BJ (cell line): ENCODE measurements at places on chromosomes 2 and 18.
A peak's percentile ranks its signal among the peaks of the same experiment; 100 is the strongest.

GRCh38 chr2:129880971-129881370 is 98.5 kb upstream of the RAB6C start:
- no peak for DNase-seq

GRCh38 chr2:30686000-30686399 is 121.2 kb downstream of the CAPN13 start:
- no peak for DNase-seq

- DNase-seq = no peak
Measured at GRCh38 chr2:7619203-7619970, 702.2 kb downstream of the RNF144A start.

- DNase-seq = no peak
Measured at GRCh38 chr18:5137261-5137660, 59.8 kb downstream of the AKAIN1 start.

GRCh38 chr2:36270758-36271157 is 84.8 kb upstream of the CRIM1 start:
- no peak for DNase-seq

DNA sequence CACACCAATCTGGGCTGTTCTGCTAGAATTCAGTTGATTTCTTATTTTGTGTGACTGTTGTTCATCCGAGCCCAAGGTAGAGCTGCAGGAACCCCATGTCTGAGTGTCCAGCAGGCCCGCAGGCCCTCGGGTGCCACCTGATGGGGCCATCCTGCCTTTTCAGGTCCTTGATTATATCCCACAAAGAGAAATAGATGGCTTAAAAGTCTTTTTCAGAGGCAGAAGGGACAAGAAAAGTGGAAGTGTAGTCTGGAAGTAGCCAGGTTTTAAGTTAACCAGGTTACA is 52.2 kb downstream of the AGAP1 start:
- DNase-seq = no peak

DNA sequence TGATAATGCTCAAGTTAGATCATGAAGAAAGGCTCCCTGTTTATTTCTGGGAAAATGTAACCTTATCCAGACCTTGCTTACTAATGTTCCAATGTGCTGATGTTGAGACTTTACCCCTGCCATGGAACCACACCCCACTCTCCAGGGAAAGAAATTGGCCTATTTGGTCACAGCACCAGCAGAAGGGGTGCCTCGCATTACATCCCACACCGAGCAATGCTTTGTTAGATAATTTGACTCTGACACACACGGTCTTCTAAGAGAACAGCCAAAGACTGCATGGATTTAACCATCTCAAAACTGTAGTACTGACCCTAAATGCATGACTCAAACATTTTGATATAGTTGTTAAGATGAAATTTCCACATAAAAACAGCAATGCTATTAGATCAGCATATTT is 152.1 kb upstream of the CCDC150 start:
- DNase-seq = no peak

GRCh38 chr2:175461839-175462238 is 280.3 kb upstream of the ATP5MC3 start:
- no peak for DNase-seq

DNA sequence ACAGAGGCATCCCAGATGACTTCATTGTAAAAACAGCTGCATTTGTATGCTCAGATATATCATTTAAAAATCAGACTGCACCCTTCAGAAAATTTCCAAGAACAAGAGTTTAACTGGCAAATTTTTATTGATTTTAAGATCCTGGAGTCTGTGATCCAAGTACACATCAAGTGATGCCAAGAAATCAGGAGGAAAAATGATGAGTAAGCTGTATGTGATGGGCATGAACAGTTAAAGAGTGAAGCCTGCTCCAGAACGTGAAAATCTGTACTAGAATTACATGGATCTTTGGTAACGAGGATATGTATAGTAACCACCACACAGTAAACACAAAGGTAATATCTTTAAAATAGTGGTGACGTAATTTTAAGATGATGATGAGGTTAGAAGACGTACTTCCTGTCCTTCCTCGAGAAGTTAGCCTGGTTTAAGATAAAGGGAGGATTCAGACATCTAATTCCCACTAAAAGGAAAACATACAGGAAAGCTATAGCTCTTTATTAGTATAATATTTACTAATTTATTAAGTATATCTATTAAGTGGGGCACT is 1374.3 kb upstream of the DDX18 start:
- DNase-seq = no peak

DNA sequence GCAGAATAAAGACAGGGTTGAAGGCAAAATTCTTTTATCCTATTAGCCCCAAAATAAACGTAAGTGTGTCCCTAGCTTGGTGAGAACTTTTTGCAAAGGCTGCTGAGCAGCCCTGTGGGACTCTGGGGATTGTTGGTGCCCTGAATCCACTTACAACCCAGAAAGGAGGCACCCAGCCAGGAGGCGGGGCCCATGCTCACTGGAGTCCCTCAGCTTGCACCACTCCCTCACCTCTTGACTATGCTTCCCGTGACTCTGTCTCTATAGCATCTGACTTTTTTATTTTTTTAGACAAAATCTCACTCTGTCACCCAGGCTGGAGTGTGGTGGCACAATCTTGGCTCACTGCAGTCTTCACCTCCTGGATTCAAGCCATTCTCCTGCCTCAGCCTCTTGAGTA is 15.8 kb upstream of the COL6A3 start:
- DNase-seq = no peak

- no peak for DNase-seq
Measured at GRCh38 chr2:228838819-228839218, 432.3 kb downstream of the PID1 start.

DNA sequence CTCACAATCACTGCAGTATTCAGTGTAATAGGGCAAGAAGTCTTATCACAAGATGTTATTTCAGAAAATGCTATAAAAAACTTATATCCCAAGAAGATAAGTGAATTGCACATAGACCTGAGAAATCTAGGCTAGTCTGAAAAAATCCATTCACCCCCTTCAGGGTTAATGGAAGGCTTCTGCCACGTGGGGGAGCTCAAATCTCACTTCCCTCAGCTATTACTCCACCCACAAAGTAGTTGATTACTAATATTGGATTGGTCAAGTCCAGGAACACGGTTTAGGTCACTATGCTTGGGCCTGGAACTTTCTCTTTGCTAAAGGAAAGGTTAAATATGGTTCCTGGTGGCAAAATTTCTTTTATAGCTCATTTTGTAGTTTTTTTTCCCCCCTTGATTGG is 51.2 kb upstream of the ADAM23 start:
- no peak for DNase-seq

DNA sequence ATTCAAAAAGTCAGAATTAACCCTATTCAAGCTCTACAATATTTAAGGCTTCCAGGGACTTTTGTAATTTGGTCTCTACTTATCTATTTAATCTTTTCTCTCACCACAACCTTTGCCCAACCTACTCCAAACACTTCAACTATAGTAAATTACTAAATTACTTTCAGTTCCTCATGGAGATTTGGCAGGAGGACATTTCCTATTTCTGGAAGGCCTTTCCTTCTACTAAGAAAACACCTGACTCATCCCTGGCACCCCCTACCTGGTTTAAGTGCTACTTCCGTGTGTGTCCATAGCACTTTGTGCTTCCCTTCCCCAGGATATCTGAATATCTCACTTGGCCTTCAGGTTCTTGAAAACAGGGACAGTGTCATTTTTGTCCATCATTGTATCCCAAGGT is 96.3 kb downstream of the UPP2 start:
- no peak for DNase-seq

- no peak for DNase-seq
Measured at GRCh38 chr18:48066225-48066652, 135.8 kb upstream of the SMAD2 start.

DNA sequence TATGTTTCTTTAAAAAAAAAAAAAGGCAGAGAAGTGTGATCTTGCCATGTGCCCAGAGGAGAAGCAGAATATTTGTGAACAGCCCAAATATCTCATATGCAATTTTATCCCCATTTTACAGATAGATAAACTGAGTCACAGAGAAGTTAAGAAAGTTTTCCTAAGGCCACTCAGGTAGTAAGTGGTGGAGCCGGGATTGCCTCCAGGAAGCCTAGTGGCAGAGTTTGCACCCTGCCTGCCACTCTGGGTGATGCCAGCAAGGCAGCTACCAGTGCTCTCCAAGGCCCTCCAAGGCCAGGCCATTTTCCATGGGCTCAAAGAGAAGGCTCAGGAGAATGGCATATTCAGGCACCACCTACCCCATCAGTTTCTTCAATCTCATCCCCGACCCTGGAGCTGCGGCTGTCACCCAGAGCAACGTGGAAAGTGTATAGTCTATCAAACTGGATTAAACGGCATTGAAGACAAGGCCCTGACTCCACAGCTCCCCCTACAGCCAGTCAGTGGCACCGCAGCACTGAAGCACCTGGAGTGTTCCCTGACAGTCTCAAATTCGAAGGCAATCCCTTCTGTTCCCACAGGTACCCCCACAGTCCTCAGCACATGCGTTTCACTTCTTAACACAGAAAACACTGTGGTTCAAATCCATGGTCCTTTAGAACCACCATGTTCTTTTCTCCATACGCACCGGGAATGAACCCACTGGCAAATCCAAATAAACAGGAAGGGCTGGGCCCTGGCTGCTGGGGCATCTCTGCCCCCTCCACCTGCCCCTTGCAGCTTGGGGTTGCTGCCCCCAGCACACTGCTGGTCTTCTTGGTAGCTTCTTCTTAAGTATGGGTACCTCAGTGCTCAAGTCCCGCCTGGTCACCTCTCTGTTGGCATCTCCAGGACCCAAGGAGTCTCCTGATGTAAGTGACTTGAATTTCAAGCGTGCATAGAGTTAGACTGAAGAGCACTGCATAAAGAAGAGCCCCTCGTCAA is 175.3 kb downstream of the INHBB start:
- no peak for DNase-seq

DNA sequence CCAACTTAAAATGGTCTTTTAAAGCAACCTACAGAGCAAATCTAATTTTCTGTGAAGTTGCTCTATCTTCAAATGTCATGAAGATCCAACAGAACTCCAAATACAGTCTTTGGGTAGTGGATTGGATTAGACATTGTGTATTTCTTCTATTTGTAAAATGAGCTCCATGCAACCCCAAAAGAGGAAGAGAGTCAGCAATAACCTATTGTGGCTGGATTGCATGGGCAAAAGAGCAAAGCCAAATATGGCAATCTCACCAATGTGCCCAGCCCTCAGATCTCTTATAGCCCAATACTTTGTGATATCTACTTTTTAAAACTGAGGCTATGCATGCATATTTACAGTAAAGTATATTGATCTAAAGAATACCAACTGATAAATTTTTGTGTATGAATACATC is 146.3 kb downstream of the TXNL1 start:
- no peak for DNase-seq

DNA sequence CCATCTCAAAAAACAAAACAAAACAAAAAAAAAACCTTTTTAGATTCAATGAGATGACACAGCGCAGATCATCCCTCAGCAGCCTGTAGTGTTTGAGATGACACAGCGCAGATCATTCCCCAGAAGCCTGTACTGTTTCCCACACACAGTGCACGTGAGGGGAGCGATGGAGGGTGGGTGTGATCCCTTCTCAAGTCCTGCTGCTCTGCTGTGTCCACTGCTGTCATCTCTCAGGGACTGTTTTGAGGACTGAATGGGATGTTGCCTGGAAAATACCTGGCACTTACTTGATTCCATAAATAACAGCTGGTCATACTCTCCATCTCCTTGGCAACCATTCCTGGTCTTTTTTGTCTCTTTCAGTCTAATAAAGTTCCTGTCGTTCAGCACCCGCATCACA is 25.7 kb downstream of the TGOLN2 start:
- no peak for DNase-seq

- DNase-seq = no peak
Measured at GRCh38 chr2:239239607-239240413, 161.0 kb downstream of the HDAC4 start.

DNA sequence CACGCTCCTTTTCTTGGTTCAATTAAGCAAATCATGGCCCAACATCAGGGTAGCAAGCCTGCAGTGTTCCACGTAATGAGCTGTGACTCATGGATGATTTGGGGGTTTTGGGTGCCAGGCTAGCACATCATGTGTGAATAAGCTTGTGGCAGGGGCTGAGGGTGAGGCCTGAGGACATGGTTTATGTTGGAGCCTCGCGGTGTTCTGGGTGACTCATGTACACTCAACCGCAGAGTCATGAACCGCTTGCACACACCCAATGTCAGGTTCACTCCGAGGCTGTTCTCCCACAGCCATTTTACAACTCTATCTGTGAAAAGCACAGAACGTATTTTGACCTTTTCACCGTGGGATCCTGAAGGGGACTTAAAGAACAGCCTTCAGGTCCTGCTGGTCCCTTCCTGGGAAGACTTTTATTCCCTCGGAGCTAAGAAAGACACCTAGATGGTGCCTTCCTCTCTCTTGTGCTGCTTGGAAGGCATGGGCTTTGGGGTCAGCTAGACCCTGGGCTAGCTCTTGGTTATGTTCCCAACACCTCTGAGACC is 139.9 kb upstream of the ZEB2 start:
- DNase-seq = peak; percentile 40

DNA sequence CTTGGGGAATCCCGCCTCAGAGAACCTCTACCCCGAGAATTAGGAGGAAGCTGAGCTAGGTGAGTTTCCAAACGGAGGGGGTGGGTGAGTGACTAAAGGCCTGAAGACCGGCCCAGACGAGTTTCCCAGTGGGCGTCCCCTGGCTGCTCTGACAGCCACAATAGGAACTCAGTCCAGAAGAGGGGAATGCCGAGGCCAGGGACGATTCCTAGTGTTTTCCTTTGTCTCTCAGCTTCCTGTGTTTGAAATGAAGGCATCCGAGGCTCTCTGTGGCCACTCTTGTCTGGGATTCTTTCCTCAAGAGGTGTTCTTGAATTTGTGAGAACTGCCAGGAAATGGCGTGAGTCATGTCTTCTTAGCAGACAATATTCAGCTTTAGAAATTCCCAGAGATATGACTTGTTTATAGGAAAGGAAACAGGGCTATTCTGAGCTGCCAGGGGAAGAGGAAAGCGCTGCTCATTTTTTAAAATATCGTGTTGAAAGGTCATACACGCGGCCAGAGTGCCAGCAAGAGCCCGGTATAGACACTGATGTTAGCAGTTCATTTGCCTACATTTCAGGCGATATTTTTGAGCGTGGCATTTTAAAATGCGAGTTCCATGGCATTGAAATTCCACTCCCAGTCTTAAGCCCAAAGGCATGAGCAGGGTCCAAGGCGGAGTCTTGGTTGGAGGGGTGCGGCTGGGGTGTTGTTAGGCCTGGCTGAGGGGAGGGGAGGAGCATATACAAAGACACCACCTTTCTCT is 169.1 kb upstream of the KLF7 start:
- peak; percentile 95 for DNase-seq
